ENCODE measurements at places on chromosomes 11 and 22.

DNA sequence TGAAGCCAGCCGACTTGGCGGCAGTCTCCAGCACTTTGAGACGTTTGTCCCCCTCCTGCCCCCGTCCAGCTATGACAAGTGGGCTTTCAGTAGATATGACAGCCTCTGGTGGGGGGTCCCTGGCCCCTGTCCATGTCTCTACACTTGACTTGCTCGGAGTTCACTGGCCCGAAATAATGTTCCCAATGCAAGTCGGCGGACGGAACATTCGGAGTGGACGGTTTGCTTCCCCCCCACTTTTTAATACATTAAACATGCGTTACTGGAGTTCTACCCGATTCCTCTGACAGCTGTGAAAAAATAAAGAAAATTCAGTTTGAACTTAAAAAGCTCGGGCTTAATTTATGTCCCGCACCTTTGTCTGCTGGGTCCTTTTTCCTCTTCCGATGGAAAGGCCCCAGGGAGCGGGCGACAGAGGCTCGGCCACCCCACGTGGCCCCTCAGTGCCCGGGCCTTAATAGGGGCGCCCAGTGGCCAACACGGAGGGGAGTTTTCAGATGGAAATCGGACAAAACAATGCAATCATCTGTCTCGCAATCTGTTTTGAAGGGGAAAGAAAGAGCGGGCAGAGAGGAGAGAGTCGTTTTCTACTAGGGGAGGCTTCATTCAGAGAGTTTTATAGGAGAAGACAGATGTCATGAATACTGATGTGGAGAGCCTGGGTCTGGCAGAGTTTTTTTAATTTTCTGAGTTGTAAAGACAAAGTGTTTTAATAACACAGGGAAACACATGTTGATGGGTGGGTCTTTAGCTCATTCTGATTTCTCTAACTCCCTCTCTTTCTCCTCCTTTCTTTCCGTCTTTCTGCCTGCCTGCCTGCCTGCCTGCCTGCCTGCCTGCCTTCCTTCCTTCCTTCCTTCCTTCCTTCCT is 50.2 kb downstream of the SMIM38 start:
- DNase-seq, result no peak

DNA sequence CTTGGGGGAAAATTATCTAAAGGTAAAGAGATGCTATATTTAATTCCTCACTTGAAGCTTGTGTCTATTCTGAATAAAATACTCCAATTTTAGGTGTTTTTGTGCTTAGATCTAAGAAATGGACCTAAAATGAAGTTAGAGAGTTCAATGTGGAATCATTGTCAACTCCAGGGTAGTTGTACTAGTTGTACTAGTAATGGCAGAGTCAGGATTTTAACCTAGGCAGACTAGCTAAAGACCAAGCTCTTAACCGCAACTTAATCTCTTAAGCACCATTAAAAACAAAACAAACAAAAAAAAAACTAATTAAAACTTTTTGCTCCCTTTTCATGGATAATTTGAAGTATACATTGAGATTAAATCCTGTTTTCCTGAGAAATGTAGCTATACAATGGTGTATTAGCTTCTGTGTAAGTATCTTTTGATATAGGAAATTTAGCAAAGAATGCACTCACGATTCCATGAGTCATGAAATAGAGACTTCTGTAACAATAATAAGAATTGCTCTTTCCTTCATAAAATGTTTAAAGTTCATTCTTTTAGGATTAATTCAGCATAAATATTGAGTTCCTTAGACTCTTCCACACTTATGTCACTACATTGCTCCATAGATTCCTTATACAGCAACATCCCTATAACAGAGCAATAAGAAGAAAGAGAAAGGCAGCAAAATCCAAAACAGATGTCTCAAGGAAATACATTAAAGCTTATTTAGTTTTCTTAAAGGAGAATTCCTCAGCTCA is 26.5 kb upstream of the SOX6 start:
- no peak for DNase-seq

- DNase-seq, result no peak
Observed at GRCh38 chr11:62923601-62924411, 2.6 kb upstream of the CHRM1 start.

GRCh38 chr11:24934733-24935439 is 438.0 kb downstream of the LUZP2 start:
- DNase-seq, result no peak

DNA sequence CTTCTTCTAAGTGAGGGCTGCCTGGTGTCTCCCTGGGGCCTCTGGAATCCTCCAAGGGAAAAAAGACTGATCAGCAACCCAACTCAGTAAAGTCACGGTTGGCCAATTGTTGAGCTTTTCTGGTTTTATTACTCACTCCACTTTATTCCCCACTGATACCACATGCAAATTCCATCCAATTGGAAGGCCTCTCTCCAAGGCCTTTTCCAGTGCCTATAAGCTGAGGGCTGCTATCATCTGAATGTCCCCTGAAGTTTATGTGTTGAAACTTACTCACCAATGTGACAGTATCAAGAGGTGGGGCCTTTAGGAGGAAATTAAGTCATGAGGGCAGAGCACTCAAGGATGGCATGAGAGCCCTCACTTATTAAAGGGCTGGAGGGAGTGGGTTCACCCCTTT is 463.3 kb downstream of the BUD13 start:
- no peak for DNase-seq

DNA sequence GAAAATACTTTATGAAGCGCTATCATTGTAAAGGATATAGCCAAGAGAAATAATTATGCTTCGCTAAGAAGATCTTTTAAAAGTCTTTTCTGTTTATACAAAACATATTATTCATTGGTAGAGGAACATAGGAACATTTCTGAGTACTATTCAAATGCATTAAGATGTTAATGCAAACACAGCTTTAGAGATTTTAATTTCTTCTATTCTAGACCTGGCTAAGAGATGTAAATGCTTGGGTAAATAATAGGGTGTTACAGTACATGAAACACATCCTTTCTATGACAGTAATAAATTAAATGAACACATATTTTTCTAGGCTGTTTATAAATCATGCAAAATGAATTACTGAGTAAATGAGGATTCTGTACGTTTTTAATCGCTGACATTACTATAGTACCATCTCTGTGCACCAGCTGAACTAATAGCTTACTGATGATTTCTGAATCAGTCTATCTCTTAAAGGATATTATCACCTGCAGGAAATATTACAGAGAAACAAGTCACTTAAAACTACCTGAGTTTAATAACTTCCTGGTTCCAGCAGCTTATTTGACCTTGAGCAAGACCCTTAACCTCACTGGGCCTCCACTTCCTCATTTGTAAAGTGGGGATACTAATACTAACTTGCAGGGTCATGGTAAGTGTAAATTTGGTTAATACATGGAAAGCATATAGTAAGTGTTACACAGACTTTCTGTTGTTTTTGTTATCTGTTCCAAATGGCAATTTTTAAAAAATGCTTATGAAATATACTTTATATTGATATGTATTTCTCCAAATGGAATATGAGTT is 344.9 kb downstream of the DYNC2H1 start:
- no peak for DNase-seq

DNA sequence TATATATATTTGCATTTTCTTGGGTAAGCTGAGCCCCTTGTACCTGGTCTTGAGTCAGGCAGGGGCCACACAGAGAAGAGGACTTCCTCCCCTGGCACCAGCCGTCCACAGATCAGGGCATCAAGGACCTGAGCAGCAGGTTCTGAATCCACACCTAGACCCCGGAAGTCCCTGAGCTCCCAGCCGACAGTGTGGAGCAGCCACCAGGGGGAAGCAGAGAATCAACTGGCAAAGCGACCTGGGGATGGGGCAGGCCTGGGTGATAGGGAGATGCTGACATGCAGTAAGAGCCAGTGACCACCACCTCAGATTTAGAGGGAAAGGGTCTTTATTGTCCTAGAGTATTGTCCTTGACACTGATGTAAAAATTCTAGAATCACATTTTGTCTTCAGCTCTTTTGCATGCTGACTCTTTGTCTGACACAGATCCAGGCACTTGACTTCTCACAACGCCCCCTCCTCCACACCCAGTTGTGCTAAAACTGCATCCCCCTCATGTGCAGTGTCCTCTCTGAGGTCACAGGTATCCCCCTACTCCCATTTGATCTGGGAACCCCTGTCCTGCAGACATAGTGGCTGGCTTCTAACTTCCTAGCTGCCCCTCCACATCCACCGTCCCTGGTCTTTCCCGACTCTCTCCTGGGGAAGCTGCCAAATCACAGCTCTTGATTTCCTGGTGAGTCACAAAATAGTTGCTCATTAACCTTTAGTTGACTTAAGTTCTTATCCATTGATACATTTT is 109.3 kb downstream of the GGTLC2 start:
- peak; percentile 70 for DNase-seq

GRCh38 chr11:115769891-115770290 is 265.7 kb upstream of the CADM1 start:
- DNase-seq, result no peak

DNA sequence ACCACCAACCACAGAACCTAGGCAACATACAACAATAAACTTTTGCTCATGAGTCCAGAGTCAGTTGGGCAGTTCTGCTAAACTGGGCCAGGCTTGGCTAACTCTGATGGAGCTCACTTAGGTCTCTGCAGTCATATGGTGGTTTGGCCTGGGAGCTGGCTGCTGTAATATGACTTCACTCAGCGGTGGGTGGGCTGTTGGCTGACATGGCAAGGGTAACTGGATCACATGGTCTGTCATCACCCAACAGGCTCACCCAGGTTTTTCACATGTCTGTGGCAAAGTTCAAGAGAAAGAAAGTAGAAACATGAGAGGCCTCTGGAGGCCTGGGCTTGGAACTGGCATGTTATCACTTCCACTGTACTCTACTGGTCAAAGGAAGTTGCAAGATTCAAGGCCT is 43.2 kb upstream of the CLMP start:
- DNase-seq, result no peak

- DNase-seq, result peak; percentile 95
Observed at GRCh38 chr11:18395735-18396504, 1.6 kb downstream of the LDHA start.

- DNase-seq, result no peak
Observed at GRCh38 chr11:18671246-18671645, 27.3 kb upstream of the TMEM86A start.

- DNase-seq, result no peak
Observed at GRCh38 chr11:125674210-125674609, 6.4 kb downstream of the ACRV1 start.

- peak; percentile 26 for DNase-seq
Observed at GRCh38 chr22:31872209-31872608, 72.1 kb upstream of the YWHAH start.

GRCh38 chr11:126733685-126734084 is 266.9 kb downstream of the KIRREL3 start:
- DNase-seq, result no peak

- no peak for DNase-seq
Observed at GRCh38 chr11:2516276-2517015, 71.6 kb downstream of the KCNQ1 start.

GRCh38 chr11:63499874-63500273 is 6.0 kb upstream of the LGALS12 start:
- DNase-seq, result no peak

GRCh38 chr22:49047447-49047846 is 780.2 kb downstream of the BRD1 start:
- DNase-seq, result no peak

- DNase-seq, result no peak
Observed at GRCh38 chr11:120814531-120815318, 209.2 kb upstream of the TBCEL start.

GRCh38 chr11:46497498-46497897 is 96.3 kb downstream of the AMBRA1 start:
- DNase-seq, result no peak

- no peak for DNase-seq
Observed at GRCh38 chr22:44143105-44143474, 37.6 kb upstream of the PARVG start.

DNA sequence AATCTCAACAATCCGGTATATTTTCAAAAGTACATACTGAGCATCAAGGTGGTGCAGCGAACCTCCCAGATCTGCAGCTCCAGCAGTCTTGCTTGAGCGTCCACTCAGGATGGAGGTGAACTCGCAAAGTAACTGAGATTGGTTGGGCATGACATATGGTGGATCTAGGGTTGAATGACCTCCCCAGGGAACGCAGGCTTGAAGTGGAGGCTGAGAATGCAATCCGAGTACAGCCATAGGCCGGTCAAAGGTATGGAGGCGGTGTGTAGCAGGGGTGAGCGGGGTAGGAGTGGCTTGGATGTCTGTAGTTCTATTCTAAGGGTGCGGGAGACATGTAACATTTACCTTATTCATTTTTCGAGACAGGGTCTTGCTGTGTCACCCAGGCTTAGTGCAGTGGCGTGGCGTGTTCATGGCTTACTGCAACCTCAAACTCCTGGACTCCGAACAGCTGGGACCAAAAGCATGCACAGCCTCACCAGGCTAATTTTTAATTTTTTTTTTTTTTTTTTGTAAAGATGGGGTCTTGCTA is 631 bp upstream of the C22orf39 start:
- peak; percentile 83 for DNase-seq

- DNase-seq, result no peak
Observed at GRCh38 chr22:46366801-46367706, 31.5 kb downstream of the TRMU start.

DNA sequence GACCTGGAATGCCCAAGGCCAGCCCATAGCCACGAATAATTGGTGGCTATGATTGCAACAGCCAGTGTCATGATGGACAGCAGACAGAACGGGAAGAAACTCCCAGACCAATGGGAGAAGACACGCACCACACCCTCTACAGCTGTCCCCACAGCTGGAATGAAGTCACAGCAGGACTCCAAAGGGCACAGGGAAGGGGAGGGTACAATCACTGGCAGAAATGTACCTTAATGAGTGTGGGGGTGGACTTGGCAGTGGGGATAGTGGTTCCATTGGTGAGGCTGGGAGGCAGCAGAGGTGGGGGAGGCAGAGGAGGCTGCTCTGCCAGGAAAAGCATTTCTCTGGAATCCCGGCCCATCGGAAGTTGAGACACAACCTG is 52.9 kb downstream of the SGSM3 start:
- no peak for DNase-seq

DNA sequence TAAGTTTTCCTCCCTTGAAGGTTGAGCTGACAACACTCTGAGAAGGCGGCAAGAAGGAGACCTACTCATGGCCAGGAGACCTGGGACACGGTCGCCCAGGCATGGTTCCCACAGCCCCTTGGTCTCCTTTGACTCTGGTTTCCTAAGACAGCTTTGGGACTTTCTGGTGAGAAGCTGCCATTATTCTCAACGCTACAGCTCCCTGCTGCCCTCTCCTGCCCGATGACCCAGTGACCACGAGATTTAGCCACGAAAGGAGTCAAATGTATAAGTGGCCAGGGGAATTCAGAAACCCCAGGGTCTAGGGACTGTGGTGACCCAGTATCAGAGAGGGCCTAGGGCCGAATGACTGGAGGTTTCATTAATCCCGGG is 699 bp upstream of the SDF2L1 start:
- DNase-seq, result peak; percentile 44

DNA sequence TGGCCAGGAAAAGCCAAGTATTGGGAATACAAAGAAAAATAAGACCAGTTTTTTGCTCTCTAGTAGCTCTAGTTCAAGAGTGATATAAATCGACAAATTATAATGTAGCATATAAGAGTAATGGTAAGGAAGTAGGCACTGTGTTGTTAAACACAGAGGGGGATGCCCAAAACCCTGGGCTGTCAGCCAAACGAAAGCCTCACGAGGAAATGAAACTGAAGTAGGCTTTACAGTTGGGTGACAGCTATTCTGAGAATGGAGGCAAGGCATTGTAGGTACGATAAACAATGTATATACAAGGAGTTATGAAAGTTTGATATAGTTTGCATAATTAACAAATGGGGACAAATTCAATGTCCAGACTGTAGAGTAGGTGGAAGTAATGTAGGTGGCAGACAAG is 176.4 kb downstream of the FAM181B start:
- DNase-seq, result no peak

GRCh38 chr11:119622454-119623143 is 106.4 kb downstream of the NECTIN1 start:
- no peak for DNase-seq

Measured in BE2C (cell line).